ENCODE measurements at places on chromosomes 12 and 14. TPM values are rescaled to one million over a fixed set of nuclear protein-coding genes. Genes with fewer than 3 reads are reported as not detected.

TAS2R9 gene
- not detected for total RNA-seq

PDZRN4 gene
- total RNA-seq, result not detected

CLEC4C gene
- 0.44 TPM for total RNA-seq

MYH6 gene
- total RNA-seq, result not detected

CCDC88C gene
- 164 TPM for total RNA-seq

FIGNL2 gene
- total RNA-seq, result 0.39 TPM

MRPL51 gene
- total RNA-seq, result 130 TPM
